ENCODE measurements at places on chromosomes 3 and 15.

GRCh38 chr3:10933021-10933420 is 59.5 kb upstream of the SLC6A1 start:
- DNase-seq, result no peak

- no peak for DNase-seq
These were observed 4.6 kb upstream of the OXTR start for GRCh38 chr3:8773941-8774542.

DNA sequence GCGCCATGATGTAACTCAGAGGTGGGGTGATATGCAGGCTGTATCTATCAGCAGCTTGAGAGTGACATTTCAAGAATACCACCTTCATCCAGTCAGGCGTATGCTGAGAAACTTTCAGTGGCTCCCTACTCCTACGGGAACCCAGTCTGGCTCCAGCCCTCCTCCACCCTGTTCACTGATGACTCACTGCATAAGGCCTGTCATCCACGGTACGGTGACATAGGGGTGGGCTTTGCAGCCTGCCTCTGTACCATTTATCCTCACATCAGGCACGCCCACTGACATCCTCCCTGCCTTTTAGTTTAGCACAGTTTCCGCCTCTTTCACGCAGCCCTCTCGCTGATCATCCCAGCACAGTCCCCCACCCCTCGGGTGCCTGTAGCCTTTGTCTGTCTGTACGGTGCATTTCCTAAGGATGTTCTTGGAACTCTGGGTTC is 11.7 kb downstream of the PXYLP1 start:
- DNase-seq, result no peak

GRCh38 chr15:100765467-100766241 is 114.0 kb upstream of the ALDH1A3 start:
- DNase-seq, result no peak

DNA sequence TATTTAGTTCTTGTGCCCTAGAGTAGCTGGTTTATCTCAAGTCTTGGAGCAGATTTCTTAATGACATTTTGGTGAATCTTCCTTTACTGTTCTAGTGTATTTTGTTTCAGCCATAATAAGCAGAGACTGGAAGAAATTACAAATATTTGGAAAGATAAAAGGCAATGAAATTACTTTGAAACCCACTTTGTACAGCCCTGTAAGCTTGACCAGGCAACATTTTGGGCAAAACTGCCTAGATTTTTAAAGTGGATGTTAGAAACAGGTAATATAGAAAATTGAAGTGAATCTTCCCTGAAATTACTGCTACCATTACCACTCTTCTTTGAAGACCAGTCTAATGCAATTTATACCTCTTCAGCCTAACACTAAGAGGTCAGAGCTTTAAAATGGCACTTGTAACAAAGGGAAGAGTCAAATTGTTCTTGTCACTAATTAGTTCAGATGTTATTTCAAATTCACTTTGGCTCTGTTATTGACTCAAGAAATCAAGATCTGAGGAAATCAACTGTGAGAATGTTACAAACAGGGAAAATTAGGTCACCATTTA is 589.4 kb downstream of the NLGN1 start:
- DNase-seq, result no peak

DNA sequence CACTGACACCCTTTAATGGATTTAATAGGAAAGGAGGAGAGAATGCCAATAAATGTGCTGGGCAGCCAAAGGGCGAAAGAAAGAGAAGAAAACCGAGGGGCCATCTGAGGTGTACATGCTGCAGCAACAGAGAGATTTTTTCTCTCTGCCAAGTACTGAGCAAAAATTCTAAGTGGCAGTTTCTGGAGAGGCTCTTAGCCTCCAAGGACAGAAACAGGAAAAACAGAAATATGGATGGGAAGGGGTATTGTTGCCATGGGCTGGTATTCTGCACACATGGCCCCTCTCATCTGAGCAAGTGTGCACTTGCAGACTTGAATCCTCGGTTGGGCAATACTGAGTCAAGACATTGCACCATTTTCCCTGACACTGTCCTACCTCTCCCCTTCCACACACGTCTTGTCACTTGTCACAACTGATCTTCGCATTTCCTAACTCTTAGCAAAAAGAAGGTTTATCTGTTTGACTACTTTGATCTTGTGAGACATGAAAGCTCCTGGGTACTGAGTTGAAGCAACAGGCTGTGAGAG is 73.9 kb downstream of the PRICKLE2 start:
- no peak for DNase-seq

- DNase-seq, result no peak
These were observed 683.4 kb upstream of the CFAP20DC start for GRCh38 chr3:59733041-59733809.

DNA sequence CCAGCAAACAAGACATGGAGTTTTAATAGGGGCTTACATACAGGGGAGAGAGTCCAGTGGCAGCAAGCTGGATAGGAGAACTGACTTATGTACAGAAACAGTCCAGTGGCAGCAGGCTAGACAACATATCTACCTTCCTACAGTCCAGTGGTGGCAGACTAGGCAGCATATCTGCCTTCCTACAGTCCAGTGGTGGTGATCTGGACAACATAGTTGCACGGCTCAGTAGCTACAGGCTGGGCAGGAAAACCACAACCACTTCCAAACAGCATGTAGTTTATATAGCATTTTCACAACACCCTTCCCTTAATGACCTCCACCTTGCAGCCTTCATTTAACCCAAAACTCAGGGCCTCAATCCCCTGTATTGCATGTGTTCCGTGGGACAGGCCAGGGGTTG is 181.3 kb upstream of the EIF1B start:
- DNase-seq, result no peak

GRCh38 chr15:84653584-84653909 is 536 bp downstream of the WDR73 start:
- no peak for DNase-seq

- DNase-seq, result no peak
These were observed 4.5 kb downstream of the FAM131A start for GRCh38 chr3:184341925-184342324.

DNA sequence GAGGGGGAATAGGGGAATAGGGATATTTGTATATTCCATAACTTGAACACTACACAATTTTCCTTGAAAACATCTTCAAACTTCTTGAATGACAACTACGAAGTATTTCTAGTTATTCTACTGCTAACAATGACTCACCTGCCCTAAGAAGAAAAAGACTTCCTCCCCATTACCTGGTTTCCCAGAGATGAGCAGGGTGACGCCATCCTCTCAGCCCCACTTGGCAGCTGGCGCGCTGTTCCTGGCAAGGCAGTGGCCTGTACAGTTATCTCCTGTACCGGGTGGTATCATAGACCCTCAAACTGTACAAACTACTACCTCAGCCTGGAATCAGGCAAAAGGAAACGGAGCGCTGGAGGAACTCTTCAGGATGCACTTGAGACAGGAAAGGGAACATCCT is 10.4 kb downstream of the WDR82 start:
- no peak for DNase-seq

- no peak for DNase-seq
These were observed 70.9 kb downstream of the TFG start for GRCh38 chr3:100780071-100780622.

DNA sequence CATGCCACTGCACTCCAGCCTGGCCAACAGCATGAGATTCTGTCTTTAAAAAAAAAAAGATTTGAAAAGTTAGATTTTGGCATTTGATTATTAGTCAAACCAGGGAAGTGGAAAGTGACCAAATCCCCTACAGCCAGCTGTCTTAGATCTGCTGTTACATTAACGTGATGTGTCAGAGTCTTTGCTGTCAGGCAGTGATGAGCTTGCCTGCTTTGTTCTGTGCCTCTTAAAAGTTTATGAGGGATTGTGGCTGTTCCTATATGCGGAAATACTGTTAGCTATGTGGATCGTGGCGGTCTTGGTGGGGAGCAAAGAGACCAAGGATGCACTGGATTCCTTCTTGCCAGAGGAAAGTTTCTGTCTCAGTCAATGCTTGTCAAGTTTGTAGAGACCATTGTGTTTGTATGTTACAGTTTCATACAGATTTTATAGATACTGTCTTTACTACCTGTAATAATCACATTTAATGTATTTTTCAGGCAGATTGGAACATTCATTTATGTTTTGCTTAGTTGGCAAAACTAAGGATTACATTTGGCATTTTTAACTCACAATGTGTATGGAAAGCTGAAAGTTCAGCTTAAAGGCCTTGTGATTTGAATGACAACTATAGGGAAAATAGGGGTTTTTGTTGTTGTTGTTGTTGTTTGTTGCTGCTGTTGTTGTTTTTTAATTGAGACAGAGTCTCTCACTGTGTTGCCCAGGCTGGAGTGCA is 137.4 kb downstream of the VPS8 start:
- DNase-seq, result no peak

- no peak for DNase-seq
These were observed 66.2 kb downstream of the MAP4 start for GRCh38 chr3:47949979-47950378.

DNA sequence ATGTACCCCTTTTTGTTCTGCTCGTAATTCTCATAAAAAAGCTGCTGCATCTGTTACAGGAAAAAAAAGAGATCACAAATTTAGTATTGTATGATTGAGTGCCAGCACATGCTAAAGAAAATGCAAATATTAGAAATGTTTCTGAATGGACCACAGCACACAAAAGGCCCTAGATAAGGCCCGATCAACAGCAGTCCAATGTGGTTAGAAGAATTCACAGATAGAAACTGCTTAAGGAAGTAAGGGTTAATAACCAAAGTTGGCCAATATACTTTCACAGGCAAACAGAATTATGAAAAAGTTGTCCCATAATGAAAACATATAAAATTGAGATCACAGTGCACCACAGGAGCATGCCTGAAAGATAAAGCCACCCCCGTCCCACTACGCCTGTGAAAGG is 72.9 kb downstream of the CHSY1 start:
- no peak for DNase-seq

GRCh38 chr15:29048011-29048410 is 162.2 kb downstream of the APBA2 start:
- no peak for DNase-seq
